ENCODE measurements at places on chromosomes 3 and 15.
A peak's percentile ranks its signal among the peaks of the same experiment; 100 is the strongest.

DNA sequence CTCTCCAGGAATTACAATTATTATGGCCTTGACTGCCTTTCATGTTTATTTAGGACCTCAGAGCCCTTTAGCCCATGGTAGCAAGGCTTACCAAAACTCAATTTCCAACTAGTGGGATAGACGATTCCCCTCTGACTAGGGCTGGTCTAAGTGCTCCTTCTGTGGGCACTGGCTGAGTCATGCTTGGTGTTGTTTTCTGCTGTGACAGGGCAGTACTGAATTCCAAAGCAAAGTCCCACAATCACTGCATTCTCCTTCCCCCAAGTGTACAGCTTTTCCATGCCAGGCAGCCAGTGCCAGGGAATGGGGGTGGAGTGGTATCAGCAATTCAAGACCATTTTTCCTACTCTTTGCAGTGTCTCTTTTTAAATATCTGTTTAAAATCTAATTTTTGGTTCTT is 509.0 kb upstream of the NECTIN3 start:
- no peak for DNase-seq

DNA sequence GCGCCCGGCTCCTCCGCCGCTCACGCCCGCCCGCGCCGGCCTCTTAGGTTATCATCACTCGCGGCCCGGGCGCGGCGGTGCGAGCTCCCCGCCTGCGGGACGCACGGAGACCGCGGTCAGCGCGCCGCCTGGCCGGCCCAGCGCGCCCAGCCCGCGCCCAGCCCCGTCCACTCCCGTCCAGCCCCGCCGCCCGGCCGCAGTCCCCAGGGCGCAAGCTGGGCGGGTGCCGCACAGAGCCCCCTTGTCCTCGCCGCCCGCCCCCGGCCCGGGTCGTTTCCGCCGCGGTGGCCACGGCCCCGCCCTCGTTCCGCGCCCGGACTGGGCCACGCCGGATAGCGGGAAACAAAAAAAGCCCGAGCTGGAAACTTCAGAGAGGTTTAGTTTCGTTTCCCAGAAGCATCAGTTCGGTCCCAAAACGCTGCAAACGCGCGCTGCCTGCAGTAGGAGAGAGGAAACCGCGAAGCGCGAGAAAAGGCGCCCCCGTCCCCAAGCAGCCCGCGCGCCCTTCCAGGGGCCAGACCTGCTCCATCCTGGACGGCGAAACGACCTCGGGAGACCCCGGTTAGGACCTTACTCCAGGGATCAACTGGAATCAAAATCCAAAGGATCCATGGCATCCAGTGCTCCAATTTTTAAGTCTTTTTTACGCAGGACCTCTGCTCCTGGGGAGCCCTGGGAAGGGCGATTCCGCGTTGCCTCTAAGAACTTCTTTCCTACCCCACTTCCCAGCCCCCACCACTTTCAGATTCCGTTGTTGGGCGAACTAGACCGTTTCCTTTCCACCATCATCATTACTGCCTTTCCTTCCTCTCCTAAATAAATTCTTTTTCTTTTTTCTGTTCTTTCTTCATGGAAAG is at the start of gene ATP10A:
Gene ATP10A, minus strand, starts transcription at position 217 of the 857 bp plus-strand sequence. CDS start 231 bp downstream, outside the sequence.
- peak; percentile 24 for DNase-seq

DNA sequence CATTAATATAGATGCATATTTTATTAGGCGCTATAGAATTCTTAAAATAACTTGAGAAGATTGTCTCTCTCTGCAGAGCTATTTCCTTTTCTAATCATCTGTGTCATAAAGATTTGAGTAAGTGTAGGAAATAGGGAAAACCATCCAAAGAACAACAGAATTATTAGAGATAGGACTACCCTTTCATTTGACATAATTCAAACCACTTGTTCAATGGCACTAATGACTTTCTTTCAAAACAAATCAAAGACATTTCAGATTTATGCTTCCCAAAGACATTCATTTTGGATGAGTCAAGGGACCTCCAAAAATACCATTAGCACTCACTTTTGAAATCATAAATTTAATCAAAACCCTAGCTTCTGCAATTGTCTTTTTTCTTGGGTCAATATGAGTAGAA is 29.5 kb downstream of the PRICKLE2 start:
- no peak for DNase-seq

DNA sequence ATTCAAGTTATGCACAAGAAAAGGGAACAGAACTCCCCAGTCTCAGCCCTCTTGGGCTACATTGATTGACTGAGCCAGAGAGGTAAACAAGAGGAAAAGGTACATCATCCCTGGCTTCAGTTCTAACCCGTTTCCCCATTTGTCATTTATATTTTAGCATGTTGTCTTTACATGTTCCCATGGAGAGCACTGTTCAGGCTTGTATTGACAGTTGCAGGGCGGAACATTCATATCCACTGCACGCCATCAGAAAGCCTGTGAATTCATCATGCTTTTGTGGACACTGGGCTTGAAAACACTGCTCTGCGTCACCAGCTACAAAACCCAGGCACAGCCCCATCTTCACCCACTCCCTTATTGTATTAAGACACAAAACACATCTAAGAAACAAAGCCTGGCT is 240.9 kb upstream of the EIF1B start:
- DNase-seq, result no peak

DNA sequence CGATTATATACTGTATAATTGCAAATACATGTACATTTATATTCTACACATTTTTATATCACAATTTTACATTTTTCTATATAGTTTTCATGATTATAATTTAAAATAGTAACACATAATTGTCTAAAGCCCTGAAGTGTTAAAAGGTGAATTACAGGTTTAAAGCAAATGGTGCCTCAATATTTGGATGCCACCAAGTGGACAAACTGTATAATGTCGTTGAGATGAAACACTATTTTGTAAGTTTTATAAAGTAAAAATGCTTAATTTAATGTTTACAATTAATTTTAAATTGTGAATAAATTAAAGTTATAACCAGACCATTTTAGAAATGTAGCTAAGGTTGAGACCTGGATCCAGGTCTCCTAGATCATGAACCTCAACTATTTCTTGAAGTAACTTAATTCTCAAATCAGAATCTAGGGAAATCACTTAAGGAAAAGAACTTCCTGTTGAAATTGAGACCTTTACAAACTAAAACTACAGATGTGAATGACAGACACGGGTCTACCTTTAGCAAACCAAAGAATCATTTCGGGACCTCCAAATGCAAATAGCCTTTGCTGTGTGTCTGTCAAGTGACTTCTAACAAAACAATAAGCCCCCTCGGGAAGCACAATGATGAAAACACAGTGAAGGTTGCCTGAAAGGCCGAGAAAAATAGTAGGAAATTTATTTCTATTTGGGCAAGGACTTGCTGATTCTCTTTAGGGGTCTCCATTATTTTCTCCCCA is 37.8 kb downstream of the EHHADH start:
- no peak for DNase-seq

GRCh38 chr3:114903213-114903612 is 243.9 kb downstream of the ZBTB20 start:
- no peak for DNase-seq

GRCh38 chr3:49775538-49775937 is 10.8 kb downstream of the IP6K1 start:
- DNase-seq, result no peak

GRCh38 chr3:194928831-194929577 is 243.3 kb downstream of the FAM43A start:
- DNase-seq, result peak; percentile 14

DNA sequence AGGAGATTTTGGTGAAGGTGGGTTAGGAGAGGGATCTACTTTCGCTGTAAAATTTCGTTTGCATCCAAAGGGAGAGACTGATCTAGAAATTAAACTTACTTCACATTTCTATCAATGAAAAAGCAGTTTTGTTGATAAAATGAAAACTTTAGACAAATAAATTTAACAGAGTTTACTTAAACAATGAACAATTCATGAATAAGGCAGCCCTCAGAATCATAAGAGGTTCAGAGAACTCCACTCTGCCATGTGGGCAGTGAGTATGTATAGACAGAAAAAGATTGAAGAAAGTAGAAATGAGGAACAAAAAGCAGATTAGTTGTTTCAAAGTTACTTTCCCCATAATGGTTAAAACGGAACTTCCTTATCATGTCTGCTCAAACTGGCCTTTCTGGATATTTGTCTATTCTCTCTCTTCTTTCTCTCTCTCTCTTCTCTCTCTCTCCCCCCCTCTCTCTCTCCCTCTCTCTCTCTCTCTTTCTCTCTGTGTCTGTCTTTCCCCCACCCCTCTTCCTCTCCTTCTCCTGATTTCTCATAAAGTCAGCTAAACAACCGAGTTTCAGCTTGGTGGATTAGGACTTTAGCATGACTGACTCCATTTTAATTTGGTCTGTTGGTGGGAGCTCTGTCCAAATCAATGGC is 248.9 kb downstream of the TJP1 start:
- DNase-seq, result no peak

GRCh38 chr3:60188803-60189202 is 1062.4 kb downstream of the FHIT start:
- no peak for DNase-seq

- no peak for DNase-seq
These were observed 27.2 kb upstream of the MEX3B start for GRCh38 chr15:82072926-82073537.

- no peak for DNase-seq
These were observed 664.2 kb downstream of the NLGN1 start for GRCh38 chr3:174061731-174062130.

GRCh38 chr3:120449701-120450599 is 842 bp downstream of the FSTL1 start:
- peak; percentile 24 for DNase-seq

GRCh38 chr3:113103588-113103987 is 107.8 kb upstream of the BOC start:
- no peak for DNase-seq

DNA sequence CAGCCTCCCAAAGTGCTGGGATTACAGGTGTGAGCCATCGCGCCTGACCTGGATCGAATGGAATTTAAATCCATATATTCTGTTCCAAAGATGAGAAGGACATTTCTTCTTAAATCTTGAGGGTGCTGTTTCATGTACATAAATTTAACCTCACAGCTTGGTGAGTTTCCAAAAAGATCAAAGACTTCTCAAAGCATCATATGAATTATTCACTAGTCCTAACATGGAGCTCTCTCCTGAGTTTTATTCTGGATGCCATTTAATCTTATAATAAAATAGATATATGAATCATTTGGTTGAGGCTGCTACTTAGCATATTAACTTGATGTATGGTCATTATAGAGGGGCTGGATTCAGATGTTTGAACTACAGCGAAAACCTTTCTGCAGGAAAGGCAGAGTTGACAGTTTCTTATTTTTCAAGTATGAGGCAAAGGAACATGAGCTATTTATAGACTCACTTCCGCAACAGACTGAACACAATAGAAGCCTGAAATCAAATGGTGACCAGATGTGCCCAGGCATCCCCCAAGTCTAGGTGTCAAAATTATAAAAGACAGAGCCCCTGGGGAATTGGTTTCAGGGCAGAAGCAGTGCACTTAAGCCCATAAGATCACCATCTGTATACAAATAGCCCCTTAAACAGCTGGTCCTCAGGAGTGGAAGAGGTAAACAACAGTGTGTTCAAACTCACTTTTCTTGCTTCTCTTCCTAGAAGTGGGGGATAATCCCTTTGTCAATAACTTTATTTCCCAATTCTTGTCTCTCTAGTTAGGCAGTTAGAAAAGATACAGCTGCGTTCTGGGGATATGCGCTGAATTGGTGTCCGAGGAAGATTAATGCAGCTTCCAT is 29.7 kb downstream of the STARD9 start:
- DNase-seq, result no peak

DNA sequence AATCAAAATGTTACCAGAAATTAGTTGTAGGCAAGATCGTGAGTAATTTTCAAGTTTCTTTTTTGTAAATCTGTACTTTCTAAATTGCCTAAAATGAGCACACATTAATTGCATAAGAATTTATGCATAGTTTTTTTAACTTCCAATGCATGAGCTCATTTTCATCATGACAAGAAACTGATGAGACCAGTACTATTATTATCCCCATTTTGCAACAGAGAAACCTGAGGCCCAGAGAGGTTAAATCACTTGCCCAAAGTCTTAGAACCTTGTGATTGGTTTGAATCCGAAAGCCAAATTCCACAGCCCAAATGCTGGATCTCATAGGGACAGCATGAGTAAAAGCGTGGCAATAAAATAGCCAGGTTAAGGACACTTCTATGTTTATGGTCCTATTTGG is 274.7 kb downstream of the ERC2 start:
- no peak for DNase-seq

- DNase-seq, result no peak
These were observed 17.9 kb downstream of the KCNMB3 start for GRCh38 chr3:179233043-179233442.

DNA sequence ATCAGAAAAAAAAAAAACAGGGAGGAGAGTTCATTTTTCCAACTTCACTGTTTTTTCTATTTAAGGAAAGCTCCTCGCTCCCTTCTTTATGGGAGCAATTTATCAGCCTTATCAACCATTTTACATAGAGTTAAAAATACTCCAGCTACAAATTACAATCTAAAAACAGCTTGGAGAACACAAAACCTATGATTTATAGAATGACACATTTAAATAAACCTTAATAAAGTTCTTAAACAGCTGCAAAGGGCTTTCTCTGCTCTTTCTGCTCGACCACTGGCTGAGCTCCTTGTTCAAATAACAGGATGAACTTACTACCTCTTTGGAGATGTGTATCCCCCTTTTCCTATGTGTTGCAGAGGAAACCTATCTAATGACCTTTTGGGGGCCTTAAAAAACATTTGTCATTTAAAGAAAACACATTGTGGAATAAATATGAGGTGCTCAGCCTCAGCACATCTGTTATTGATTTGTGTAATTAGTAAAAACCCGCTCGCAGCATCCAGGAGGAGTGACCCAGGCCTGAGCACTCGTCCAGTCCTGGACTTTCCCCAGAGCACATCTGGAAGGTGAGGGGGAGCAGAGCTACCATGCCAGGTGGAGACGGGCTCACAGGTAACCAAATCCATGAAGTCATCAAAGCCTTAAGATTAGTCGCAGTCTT is 231.2 kb downstream of the ATP8B4 start:
- no peak for DNase-seq

GRCh38 chr3:196504556-196504955 is 988 bp upstream of the RNF168 start:
- DNase-seq, result no peak

GRCh38 chr15:62942428-62942827 is 100.1 kb upstream of the TPM1 start:
- no peak for DNase-seq

DNA sequence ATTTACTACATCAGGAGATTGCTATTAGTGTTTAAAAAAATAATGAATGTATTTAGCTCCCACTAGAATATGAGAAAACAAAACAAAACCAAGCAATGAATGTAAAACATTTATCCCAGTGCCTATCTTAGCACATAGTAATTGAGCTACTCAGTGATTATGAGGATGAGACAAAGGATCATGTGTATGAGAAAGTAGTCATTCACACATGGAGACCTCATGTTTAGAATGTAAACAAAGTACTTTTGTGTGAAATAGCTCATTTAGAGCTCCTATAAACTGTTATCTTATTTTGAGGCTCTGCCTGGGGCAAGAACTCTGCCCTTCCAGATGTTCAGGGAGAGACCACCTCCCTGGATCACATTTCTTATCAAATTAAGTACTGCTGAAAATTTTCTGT is 236.8 kb downstream of the LRRN1 start:
- DNase-seq, result no peak

- DNase-seq, result no peak
These were observed 53.5 kb upstream of the ADAMTS9 start for GRCh38 chr3:64741341-64741740.

All from neuronal stem cell (in vitro differentiated cells).